ENCODE measurements at places on chromosomes 1 and 21.
A peak's percentile ranks its signal among the peaks of the same experiment; 100 is the strongest.

DNA sequence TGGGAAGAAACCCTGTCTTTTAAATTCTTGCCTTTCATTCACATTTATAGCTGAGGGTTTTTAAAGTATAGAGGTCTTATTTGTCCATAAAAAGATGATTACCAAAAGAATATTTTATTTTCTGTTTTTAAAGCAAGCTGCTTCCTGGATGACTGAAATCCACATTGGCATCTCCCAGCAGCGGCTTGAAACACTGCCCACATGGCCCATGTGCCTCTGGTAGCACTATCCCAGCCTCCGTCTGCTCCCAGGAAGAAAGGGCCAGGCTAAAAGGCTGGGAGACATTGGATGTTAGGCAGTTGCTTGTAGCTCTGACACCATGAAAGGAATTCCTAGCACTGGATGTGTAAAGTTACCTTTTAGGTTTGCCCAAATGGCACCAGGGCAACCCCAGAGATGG lies 169.9 kb upstream of the CACNA1E start:
- DNase-seq: no peak

GRCh38 chr21:43893536-43894205 lies 28.6 kb downstream of the AGPAT3 start:
- DNase-seq: peak; percentile 83

GRCh38 chr21:35136106-35136505 lies 87.0 kb upstream of the RUNX1 start:
- no peak for DNase-seq

- no peak for DNase-seq
Observed at GRCh38 chr1:64421377-64421776, 48.6 kb upstream of the CACHD1 start.

DNA sequence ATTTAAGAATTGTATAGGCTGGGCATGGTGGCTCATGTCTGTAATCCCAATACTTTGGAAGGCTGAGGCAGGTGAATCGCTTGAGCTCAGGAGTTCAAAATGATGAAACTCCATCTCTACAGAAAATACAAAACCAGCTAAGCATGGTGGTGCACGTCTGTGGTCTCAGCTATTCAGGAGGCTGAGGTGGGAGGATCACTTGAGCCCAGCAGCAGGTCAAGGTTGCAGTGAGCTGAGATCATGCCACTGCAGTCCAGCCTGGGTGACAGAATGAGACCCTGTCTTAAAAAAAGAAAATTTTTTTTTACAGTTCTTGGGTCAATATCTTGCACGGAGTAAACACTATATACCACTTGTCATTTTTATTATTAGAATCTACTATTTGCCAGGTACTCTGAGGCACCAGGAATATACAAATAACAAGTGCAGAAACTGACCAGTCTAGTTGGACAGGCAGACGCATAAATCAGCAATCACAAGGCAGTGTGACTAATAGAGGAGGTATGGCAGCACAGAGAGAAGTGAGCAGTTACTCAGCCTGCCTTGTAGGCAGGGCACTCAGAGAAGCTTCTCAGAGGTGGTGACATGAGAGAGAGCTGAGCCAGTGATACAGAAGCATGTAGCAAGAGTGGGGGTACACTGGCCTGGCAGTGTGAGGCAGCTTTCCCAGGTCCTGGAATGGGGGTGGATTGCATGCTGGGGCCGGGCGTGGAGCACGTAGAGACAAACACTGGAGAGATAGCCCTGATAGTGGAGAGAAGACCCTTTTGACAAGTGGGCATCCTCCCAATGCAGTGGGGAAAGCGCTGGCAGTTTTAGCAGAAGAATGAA lies 8.0 kb downstream of the PHLDA3 start:
- DNase-seq: no peak

DNA sequence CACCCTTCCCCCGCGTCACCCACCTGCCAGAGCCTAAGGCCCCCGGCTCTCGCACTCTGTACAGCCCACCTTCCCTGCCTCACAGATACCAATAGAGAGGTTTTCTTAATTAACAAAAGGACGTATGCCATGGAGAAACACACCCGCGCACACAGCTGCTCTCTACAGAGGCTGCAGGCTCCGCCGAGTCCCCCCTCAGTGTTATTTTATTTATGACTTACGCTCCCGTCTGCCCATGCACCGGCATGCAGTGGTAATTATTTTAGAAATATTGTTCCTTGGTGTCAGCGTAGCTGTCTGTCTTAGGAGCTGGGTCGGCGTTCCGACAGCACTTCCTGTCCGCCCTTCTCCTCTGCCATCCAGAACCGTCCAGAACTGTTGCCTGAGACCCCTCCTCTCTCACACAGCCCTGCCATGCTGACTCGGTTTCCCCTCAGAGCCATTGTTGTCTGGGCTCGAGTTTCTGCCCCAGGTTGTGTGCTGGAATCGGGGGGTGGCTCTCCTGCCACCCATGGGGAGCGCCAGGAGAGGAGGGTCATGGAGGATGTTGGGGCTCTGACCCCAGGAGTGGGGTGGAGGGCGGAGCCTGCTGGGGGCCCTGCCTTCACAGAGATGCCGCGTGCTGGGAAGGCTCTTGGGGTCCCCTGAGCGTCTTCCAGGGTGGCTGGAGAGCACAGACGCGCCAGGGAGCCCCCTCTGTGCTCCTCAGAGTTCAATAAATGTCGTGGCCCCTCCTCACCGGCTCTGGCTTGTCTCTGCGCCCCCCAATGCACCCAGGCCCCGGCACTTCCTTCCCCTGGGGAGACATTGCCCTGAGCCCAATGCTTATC lies 39.6 kb upstream of the COL6A1 start:
- no peak for DNase-seq

- no peak for DNase-seq
Observed at GRCh38 chr1:93964096-93964776, 55.0 kb upstream of the GCLM start.

DNA sequence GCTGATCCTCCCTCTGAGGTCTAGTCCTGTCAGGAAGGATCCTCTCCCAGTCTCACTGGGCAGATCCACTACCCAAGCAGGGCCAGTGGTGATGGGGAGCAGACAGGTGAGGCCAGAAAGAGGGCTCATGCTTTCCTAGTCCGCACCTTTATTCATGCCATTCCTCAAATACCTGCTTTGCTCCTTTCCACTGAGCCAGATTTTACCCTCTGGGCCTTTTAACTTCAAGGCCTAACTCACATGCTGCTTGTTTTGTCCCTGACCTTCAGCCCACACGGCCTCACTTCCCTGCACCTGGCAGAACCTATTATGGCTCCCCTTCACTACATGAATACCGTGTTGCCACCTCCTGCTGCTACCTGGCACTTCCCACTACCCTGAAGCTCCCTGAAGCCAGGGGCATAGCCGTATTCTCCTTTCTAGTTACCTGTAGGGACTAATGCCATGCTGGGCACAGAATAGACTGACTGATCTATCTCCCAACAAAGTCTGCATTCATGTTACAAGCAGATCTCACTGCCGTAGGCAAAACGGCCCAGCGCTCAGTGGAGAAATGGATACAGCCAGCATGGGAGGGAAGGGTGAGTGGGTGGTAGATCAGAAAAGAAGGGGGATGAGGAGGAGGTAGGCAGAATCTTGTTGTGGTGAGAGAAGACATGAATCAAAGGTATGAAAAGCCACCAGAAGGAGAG lies 36.1 kb upstream of the GOLT1A start:
- no peak for DNase-seq

DNA sequence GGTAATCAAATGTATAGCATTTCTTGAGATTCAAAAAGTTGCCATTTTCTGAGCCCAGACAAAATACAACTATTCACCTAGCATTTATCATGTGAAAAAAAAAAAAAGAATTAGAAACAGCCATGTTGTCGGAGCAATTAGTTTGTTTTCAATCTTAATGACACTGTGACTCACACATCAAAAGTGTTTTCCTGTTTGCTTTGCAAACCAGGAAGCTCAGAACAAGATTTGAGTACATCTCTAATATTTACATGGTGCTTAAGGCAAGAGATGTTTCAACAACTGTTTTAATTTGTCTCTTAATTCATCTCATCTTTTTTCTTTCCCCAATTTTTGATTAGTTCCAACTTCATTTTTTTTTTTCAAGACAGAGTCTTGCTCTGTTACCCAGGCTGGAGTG lies 62.5 kb upstream of the CAPZB start:
- no peak for DNase-seq

DNA sequence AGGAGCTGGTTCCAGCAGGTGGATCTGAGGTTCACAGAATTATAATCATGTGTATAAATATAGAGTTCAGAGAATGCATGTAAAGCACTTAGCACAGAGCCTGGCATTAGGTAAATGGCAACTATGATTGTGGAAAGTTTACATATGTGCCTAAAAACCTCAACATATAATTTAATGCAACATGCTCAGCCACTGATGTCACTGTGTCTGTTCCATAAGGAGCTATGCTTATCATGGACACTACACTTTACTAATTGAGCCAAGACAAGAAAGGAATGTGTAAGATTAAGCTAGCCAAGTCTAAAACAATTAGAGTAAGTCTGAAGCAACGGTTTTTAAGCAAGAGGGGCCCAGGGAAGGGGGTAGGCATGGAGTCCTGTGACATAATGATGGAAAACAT lies 61.5 kb downstream of the GNG12 start:
- no peak for DNase-seq

DNA sequence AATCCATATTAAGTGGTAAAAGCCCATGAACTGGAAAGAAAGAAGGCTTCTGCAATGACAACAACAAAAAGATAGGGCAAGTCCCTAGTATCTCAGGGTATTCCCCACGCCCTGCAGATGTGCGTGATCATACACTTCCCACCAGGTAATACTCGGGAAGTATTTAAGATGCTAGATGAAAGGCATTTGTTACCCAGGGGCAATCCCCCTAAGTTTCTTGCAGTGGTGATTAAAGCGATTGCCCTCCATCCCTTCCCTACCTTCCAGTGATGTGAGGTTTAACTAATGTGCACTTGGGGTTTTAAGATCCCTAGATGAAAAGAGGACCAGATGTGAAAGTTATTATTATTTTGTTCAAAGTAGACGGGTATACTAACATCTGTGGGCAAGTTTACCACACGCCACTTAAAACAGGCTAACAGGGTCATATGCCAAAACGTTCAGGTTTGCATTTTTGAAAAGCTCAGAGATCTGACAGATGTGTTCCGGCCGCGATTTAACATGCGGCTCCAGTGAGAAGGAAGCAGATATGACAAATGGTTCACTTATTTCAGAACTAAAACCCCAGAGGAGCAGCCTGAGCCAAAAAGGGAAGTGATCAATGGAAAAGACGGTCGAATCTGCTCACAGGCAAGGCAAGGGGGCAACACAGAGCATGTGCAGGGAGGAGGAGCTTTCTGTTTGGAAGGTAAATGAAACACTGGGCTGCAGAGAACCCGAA lies 17.4 kb downstream of the TIAM1 start:
- peak; percentile 45 for DNase-seq

GRCh38 chr21:31874812-31875212 lies 2.0 kb downstream of the HUNK start:
- no peak for DNase-seq

DNA sequence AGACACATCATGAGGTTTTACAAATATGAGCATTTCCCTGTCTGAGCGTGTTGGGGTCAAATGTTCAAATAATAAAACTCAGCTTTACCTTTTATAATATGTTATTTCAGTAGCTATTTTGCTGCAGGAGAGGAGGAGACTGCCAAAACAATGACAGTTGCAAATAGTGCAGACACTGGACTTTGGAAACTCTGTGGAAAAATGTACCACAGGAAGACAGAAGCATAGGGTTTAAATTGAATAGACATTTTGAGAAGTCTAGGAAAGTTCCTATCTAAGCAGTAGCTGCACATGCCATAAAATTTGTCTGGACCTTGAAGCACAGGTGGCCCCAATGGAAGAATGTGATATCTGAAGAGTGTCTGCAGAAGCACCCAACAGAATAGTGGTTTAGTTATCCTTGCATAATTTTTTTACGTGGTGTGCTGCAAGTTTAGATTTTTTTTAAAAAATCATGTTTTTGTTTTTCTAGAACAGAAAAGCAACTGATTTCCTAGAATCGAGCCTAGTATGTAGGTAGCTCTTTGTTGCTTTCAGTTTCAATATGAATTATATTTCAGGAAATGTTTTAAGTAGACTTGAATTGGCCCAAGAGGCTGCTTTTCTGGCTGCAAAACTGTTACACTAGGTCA lies 14.0 kb upstream of the GBP5 start:
- DNase-seq: no peak

DNA sequence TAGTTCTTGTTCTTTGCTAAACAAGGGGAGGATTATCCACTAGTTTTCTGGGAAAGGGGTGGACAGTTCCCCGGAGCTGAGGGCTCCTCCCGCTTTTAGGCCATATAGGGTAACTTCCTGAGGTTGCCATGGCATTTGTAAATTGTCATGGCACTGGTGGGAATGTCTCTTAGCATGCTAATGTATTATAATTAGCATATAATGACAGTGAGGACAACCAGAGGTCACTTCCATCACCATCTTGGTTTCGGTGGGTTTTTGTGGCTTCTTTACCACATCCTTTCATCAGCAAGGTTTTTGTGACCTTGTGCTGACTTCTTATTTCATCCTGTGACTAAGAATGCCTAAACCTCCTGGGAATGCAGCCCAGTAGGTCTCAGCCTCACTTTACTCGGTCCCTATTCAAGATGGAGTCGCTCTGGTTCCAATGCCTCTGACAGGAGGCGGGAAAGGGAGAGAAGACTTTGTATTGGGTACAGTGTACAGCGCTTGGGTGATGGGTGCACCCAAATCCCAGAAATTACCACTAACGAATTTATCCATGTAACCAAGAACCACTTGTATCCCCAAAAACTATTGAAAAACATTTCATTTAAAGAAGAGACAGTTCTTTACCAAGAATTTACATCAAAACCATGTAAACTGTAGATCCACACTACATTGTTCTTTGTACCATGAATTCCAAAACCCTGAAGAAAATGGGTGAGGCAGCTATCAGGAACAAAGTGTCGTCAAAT lies 8.7 kb upstream of the SLC2A5 start:
- DNase-seq: peak; percentile 84

GRCh38 chr1:176717066-176717750 lies 254.2 kb downstream of the PAPPA2 start:
- no peak for DNase-seq

- peak; percentile 43 for DNase-seq
Observed at GRCh38 chr1:43783671-43784205, 76.4 kb downstream of the ST3GAL3 start.

DNA sequence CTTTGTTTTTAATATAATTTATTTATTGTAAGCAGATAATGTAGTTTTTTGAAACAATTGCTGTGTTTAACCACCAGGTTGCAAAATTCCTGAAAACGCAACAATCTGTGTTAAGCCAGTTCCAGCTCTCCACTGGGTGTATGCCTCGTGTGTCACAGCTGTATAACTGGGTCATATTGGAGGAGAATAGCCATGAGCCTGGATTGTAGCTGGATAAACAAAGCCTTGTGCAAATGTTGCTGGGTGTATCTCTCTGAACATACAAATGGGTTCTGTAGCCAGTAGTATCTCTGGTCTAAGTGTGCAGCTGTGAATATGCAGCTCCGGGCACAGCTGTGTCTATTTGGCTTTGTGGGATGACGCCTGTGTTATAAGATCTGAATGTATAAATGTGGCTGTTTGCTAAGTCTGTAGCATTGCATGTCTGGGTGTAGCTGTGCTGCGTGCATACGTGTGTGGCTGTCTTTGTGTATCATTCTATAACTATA lies 2.8 kb downstream of the TCEA3 start:
- DNase-seq: no peak

GRCh38 chr1:207818971-207819451 lies 67.2 kb downstream of the CD46 start:
- DNase-seq: no peak

GRCh38 chr1:42177541-42177981 lies 13.0 kb upstream of the GUCA2A start:
- no peak for DNase-seq

All from KBM-7 (cell line).